Neural crest cell (in vitro differentiated cells): ENCODE measurements at places on chromosomes 5 and 9. TPM values are rescaled to one million over a fixed set of nuclear protein-coding genes. Genes with fewer than 3 reads are reported as not detected.
A peak's percentile ranks its signal among the peaks of the same experiment; 100 is the strongest.

NFX1 gene
- 32.2 and 33.2 TPM in 2 replicates for total RNA-seq

- no peak for DNase-seq
Measured at GRCh38 chr5:16899171-16899570, 36.9 kb downstream of the MYO10 start.

- DNase-seq = no peak
Measured at GRCh38 chr9:94817291-94818177, 91.0 kb downstream of the AOPEP start.

- peak; percentile 16 for DNase-seq
Measured at GRCh38 chr5:181204826-181205760, at the start of gene TRIM7. Gene TRIM7 (minus strand): TSS chr5:181205196. CDS start chr5:181205110, 86 bp downstream.

DNA sequence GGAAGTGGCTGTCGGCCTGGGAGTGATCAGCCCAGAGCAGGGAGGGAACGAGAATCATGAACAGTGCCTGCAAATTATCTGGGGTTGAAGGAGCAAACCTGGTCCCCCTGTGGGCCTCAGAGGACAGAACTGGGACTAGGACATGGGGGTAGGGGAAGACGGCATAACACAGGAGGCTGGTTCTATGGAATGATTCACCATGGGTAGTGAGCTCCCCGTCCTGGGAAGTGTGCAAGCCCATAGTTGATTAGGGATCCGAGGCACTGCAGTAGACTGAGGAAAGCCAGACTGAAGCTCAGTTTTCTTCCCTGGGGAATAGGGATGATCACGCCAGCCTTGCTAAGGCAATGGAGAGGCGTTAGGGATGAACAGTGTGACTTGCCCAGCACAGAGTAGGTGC, 5.6 kb downstream of the ADGRD2 start:
- no peak for DNase-seq

DMRT3 gene
- not detected in 2 replicates for total RNA-seq
